ENCODE measurements at places on chromosomes 12 and 14.
A peak's percentile ranks its signal among the peaks of the same experiment; 100 is the strongest.

DNA sequence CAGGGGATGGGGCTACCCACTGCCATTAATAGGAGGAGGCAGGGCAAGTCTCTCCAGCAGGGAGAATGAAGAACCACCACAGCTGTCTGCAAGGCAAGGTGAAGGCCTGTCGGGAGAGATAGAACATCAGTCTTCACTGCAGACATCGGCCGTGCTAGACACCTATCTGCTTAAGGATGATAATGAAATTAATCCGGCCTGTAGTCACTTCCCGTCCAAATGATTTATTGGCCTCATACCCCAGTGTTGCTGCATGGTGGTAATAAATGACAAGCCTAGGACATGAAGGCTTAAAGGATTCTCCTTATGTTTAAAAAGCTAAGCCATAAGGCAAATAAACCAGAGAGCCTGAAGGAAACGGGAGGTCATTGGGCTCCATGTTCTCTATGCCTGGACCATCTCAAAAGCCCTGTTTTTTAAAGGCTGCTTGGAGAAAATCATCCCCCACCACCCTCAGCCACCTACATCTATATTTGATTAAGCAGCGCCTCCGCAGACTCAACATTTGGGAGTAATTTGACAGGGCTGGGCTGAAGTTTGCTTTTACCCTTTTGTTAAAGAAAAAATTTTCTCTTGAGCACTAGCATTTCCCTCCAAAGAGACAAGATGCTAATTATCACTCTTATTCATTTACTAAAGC is 137.7 kb downstream of the PLXNC1 start:
- no peak for DNase-seq

- no peak for DNase-seq
Observed at GRCh38 chr12:63869656-63870055, 25.2 kb downstream of the SRGAP1 start.

DNA sequence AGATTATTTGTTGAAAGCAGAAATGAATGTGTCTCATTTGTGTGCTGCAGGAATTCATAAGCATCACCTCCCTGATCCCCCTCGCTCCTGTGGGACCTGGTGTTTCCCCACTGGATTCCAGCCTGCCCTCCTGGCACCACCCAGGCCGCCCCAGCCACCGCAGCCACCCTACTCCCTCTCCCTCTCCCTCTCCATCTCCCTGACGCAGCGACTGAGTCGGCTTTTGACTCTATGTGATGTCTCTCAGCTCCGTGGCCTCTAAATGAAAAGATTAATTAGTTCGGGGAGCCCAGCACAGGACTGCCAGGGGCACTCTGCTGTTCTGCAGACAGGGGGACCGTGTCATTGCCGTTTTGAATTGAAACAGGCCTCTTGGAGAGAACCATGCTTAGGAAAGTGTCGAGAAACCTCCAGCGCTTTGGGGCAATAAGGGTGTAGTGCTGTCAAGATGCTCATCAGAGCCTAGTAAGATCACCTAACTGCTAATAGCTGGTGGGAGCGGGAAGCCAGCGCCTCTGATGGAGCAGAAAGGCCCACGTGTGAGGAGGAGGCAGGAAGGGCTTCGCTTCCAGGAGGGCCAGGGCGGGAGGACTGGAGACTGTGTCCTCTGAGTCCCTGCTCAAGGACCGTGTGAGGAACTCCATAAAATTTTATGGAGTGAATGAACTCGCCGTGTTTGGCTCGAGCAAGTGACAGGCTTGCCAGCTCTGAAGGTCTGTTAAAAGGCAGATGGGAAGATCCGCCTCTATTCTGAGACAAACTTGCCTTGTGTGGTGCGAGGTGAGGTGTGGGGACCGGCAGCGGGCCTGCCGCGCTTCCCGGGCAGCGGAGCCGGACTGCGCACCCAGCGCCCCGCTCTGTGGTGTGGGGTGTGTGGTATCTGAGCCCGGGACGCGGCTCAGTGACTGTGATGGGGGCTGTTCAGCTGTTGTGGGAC is 157.4 kb upstream of the C14orf180 start:
- DNase-seq = peak; percentile 58

DNA sequence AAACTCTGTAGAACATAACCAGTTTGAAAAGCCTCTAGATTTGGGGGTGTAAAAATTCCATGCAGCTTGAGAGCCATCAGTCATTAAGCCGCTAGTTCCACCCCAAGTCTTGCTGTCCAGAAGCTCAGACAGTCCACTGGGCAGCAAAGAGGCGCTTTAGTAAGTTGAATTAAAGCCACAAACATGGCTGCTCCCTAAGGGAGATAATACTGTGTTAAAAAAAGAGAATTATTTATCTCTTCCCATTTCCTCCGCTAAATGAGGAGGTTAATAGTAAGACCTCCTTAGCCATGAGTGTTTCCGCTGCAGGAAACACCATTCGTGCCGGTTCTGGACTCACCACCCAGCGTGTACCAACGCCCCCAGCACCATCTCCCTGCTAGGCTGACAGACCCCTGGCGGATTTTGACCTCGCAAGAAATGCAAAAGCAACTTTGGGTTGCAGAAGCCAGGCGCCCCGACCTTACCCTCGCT is 536 bp downstream of the TM7SF3 start:
- DNase-seq = peak; percentile 29

GRCh38 chr14:37583358-37584210 is 11.5 kb downstream of the FOXA1 start:
- DNase-seq = no peak

GRCh38 chr12:77488041-77488620 is 342.6 kb upstream of the NAV3 start:
- DNase-seq = no peak

DNA sequence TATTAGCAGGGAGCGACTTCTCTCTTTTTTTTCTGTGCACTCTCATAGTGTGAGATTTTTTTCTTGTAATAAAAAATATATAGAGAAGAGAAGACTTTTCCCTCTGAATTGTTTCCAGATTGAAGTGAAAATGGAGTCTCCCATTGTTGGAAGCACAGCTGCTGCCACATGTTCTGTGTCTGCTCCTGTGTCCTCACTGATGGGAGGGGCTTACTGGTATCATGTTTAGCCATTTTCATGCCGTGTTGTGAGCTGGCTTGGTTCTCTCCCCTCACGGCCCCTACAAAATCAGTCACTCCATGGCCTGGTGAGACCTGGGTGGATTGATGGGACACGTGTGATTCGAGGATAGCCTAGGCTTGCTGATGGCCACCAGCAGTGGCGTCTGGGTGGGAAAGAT is 379.7 kb upstream of the DDHD1 start:
- no peak for DNase-seq

- DNase-seq = no peak
Observed at GRCh38 chr12:29503283-29503682, 5.8 kb upstream of the OVCH1 start.

DNA sequence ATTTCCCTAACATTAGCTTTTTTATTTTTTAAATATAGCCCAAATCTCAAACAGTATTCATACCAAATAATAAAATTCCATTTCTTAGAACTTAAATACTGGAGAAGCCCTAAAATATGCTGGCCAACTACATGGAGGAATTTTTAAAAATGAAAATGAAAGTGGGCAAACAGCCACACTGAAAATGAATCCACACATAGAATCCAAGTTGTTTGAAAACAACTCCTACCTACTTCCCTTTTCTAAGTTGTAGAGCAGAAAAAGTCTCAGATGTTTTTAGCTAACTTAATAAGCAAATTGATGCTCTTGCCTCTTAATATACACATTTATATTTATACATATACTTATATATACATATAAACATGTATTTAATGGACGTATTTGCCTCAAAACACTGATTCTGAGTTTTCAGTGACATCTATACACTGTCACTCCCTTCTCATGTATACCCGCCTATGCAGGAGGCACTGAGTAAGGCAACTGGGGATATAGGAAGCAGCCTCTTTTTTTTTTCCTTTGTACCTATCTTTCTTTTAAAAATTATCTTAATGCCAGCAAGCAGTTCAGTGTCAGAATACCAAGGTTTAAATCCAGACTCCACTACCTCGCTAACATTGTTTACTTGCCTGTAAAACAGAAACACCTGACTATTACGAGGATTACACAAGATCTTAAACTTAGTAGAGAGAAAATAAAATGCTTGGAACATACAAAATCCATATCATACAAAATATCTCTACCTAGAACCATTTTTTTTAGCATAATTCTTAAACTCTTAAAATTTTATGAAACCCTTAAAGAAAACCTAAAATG is 13.3 kb downstream of the DICER1 start:
- DNase-seq = no peak

DNA sequence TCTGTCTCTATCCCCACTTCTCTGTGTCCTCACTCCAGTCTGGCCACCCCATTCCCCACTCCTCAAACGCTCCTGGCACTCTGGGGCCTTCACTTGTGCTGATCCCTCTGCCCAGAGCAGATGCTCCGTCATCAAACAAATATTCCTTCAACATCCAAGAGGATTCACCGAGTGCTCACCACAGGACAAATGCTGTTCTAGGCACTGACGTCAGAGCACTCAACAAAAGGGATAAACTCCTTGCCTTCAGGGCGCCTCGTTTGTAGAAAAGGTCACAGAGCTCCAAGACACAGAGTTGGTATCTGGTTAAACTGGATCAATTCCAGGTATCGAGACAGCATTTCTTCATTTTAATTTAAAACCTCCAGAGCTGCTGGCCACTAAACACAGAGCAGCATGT is 35.3 kb downstream of the PSMC1 start:
- no peak for DNase-seq

DNA sequence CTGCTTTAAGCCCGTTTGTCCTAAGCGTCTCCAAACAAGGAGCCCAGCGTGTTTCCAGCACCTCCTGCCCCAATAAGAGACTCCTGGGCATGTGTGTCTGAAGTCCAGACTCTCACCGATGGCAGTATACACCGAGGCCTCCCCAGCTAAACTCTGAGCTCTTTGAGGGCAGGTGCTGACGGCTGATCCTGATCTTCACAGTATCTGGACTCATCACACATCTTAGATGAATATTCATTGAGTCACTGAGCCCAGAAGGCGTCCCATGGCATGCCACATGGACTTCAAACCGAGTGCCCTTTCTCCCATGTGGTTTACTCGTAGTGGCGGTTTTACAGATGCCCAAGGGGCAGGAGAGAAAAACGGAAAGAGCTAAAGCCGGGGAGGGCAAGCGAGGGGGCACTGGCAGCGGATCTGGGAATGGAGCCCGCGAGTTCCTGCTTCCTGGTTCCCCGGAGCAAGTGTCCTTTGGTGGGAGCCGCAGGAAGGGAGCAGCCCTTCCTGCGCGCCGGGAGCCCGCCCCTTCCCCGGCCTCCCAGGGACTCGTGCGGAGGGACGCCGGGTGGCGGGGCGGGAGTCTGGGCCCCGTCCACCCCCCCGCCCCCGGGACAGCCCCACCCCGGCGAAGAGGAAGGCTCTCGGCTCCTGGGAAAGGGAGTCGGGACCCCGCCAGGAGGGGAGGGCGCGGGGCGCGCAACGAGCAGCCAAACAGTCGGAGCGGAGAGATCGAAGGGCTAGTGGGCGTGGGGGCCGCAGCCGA is 585 bp upstream of the TEAD4 start:
- DNase-seq = no peak

- DNase-seq = peak; percentile 62
Observed at GRCh38 chr12:59084511-59085375, 164.4 kb upstream of the LRIG3 start.

All from left kidney (tissue), 8 donors.